ENCODE measurements at places on chromosomes 5 and 9.

GRCh38 chr9:15372455-15372854 is 50.2 kb upstream of the SNAPC3 start:
- DNase-seq = no peak

DNA sequence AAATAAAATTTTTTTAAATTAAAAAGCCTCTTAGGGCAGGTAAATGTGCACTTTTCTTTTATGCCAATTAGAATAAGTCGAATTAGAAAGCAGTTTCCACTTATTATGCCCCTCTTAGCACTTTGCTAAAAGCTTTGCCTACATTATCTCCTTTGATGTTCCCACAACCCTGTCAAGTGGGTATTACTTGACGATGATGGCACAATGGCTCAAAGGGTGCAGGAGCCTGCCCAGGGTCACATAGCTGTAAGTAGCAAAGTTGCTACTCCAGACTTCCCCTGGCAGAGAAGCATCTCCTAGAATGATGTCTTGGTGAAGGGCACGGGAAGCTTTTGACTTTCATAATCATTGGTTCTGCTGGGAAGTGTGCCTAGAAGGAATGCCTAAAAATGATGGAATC is 18.4 kb upstream of the IQGAP2 start:
- no peak for DNase-seq

DNA sequence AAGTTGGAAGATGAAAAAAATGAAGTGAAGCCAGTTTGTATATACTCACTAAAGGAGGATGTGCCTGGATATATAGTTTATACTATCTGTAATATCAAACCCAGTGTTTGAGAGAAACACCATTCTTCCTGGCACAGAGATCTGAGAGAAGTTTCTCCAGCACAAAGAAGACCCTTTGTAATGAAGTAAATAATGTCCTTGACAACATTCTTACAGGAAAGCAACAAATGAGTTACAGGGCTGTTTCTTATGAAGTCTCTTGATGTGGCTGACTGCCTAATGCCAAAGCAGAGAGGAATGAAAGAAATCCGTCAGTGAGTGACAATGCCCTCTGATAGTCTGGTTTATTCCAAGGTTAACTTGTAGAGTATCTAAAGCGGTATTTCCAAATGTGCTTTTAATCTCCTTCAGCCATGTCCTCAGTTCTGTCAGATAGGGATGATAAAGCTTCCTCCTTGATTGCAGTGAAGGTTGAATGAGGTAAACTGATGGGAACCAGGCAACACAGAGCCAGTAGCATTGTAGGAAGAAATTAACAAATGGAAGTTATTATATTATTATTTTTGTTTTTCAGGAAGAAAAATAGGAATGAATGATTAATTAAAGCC is 123.1 kb upstream of the ZNF608 start:
- DNase-seq = no peak

- no peak for DNase-seq
Measured at GRCh38 chr5:100647461-100648230, 112.5 kb downstream of the FAM174A start.

DNA sequence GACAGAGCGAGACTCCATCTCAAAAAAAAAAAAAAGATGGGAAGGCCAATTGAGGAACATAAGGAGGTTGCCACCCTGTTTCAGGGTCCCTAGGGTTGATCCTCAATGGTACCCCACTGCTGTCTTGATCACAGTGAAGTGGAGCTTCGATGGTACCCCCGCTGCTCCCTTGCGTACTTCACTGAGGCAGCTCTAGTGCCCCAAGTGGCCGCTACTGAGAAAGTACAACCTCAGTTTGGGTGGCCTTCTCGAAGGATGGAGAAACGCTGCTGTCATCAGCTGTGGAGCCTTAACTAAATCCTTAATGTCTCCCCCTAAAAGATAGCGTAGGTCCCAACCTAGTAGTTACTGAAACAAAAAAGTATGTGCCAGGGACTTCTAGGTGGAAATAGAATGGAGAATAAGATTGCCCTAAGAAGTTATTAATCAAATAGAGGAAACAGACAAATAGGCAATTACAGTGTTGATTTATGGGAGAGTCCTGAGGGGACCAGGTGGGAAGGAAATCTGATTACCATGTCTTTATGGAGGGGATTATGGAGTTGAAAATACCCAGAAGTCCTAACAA is 6.3 kb downstream of the TESK1 start:
- DNase-seq = no peak

- DNase-seq = no peak
Measured at GRCh38 chr9:126290871-126291270, 35.8 kb upstream of the MVB12B start.

DNA sequence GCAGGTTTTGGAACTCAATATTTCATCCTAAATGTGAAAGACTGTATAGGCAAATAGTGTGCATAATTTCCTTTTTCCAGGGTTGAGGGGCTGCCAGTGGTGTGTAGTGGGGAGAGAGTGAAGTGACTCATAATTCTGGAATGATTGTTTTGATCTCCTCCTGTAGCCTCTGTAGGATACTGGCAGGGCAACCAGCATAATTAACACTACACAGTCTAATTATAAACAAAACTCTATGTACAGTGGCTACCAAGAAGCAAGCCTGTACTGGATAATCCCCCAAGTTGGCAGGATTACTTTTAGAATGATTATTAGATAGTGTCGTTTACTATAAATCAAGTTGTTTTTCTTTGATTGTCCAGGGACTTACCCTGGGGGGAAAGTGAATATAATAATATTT is 32.2 kb downstream of the LNPEP start:
- DNase-seq = no peak

DNA sequence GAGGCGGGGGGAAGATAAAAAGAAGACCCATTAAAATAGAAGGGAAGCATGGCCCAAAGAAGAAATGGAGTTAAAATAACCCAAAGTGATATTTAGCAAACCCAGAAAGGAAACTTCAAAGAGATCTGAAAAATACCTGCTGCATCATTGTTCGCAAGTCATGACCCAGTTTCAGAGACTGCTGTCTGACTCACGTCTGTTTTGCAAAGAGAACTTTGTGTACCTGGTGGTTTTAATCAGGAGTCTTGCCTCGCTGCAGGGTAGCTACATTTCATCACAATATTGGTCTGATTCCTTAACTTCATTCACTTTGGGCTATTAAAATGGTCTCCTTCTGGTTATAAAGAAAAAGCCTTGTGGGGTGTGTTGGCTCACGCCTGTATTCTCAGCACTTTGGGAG is 461.1 kb upstream of the DAP start:
- no peak for DNase-seq

DNA sequence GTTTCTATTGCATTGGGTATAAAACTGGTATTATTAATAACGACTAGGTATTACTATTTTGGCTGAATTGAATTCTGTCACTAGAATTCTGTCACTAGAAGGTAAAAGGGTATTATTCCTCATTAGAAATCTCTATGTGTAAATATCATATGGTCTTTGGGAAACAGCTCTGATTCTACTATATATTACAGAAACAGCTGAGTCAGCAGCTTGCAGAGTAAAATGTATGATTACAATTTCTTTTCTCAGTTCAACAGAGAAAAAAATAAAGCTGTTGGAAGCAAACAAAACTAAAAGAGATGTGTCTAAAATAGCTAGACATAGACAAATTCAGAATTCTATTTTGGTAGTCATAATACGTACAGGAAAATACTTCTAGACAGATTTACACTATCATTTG is 48.5 kb downstream of the HAPLN1 start:
- no peak for DNase-seq

GRCh38 chr9:101727612-101728524 is 10.6 kb downstream of the GRIN3A start:
- DNase-seq = no peak

- DNase-seq = no peak
Measured at GRCh38 chr5:147674411-147674810, 108.1 kb downstream of the JAKMIP2 start.

DNA sequence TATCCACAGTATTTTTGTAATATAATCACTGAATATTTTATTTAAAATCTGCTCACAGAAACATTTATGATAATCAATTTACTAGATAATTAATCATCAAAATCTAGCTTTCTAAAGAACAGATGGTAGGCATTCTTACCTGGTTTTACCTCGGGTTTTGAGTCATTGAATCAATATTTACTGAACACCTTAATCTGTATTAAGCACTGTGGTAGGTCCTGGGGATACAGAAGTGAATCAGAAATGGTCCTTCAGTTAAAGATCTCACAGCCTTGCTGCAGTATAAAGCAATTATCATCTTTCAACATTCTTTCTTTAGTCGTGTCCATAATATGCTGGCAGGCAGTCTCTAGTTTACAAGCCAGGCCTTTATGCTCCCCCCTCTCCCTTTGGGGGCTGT is 2.0 kb upstream of the MEIKIN start:
- no peak for DNase-seq

GRCh38 chr5:113489299-113489698 is 1.0 kb upstream of the MCC start:
- DNase-seq = no peak

- peak; percentile 32 for DNase-seq
Measured at GRCh38 chr5:132526290-132526973, 16.9 kb downstream of the IL5 start.

Measured in GM18507 (cell line).